ENCODE measurements at places on chromosomes 4 and X. TPM values are rescaled to one million over a fixed set of nuclear protein-coding genes. Genes with fewer than 3 reads are reported as not detected.

ADH7 gene
- not detected for total RNA-seq

CNKSR2 gene
- not detected for total RNA-seq

KLB gene
- total RNA-seq, result not detected

APBB2 gene
- total RNA-seq, result 72.5 TPM

GRCh38 chr4:156774422-156774821 is 197.2 kb downstream of the PDGFC start:
- DNase-seq, result no peak

GRCh38 chr4:26248647-26249046 is 72.2 kb upstream of the RBPJ start:
- DNase-seq, result no peak

DNA sequence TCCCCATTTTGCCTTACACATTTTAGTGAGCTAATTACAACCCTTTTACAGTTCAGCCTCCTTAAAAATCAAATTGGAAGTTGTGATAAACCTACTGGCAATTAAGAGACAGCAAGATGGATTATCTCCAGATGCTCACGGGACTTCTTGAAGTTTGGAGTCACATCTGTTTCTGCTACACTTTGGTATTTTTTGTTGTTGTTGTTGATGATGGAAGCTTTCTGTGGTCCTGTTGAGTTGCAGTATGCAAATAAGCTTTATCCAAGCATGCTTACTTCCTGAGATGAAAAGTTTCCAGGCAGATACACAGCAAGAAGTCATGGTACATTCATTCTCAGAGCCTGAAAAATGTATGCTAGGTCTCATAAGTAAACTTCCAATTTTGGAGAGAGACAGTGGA is 670.0 kb upstream of the AMOT start:
- no peak for DNase-seq

Data from HCT116 (cell line).